ENCODE measurements at places on chromosomes 11 and 22.

DNA sequence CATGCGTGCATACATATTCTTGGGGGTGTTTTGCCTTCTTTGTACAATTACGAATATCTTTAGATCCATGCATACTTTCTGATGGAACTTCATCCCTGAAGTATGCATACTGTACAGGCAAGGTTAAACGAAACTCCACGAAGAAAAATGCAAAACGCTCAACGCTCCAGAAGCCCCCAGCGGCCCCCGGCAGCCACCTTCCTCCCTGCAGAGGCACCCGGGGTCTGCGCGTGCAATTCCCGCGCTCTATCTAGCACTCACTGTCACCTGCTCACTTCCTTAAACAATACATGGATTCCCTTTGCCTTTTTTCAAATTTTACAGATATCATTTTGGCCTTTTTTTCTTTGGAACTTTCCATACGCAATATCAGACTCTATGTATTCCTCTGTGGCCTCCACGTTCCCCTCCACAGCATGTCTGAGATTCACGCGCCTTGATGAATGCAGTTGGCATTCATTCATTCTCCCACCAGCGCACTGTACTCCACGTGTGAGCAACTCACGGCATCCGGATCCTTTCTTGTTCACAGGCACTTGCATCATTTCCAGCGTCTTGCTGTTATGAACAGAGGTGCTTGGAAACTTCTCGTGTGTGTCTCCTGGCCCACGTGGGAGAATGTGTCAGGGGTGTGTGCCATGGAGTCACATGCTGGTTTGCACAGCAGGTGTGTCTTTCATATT is 214.3 kb downstream of the CTTN start:
- DNase-seq: no peak

- no peak for DNase-seq
These were observed 195.9 kb upstream of the SESN3 start for GRCh38 chr11:95426823-95427462.

GRCh38 chr11:62912268-62912667 is 8.9 kb downstream of the CHRM1 start:
- no peak for DNase-seq

DNA sequence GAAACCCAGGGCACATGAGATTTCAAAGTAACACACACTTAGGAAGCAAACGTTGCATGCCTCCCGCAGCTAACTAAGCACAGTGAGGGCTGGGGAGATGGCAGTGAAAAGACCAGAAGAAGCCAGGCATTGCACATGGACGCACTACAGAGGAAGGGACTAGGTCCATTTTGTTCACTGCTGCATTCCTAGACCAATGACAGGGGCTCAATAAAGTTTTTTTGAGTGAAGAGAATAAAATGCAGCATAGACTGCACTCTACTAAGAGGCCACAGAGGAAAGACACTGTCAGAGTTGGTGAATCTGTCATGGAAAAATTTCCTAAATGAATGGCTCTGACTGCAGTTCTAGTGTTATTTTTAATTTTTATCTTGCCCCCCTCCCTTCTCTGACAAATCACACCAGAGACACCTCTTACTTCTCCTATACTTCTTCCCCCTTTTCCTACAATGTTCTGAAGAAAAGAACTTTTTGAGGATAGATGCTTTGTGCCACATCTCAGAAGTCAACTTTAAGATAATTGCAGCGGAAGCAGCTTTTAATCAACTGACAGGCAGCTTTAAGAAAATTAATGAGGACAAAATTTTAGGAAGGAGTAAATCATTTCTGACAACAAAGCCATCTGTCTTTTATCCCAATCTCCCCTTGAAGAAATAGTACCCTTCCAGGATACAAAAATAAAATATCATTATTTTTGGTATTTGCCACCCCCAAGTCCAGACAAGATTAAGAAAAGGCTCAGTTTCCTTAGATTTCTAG is 34.8 kb upstream of the CHRM4 start:
- DNase-seq: no peak

GRCh38 chr22:48893288-48894063 is 934.2 kb downstream of the BRD1 start:
- DNase-seq: no peak

DNA sequence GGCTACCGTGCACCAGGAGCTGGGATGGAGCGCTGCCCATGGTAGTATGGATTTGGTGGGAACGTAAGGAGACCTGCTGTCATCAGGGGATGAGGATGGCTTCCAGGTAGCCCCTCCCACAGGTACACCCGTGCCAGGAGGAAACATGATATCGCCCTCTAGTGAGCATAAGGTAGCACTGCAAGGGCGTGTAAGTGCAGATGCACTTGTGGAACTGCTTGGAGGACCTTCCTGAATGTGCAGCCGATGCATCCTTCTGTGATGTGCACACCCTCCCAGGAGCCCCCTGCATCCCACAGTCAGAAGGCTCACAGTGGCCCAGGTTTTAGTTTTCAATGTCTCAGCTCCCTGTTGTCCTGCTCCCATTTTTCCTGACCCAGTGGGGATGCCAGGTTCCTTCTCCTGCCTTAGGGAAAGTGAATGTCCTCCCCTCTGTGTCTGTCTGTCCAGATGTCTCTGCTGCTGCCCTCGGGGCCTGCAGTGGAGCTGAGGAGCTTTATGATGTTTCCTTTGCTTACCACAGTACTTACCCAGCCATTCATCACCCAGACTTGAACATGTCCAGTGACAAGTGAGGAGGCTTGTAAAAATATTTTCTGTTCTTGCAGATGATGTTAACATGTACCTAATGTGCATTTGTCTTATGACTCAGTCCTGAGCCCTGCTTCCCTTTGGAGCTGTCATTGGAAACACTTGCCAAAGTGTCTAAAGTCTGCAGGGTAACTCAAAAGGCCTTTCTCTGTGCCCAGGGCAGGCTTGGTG is 49.2 kb downstream of the DBX1 start:
- DNase-seq: no peak

DNA sequence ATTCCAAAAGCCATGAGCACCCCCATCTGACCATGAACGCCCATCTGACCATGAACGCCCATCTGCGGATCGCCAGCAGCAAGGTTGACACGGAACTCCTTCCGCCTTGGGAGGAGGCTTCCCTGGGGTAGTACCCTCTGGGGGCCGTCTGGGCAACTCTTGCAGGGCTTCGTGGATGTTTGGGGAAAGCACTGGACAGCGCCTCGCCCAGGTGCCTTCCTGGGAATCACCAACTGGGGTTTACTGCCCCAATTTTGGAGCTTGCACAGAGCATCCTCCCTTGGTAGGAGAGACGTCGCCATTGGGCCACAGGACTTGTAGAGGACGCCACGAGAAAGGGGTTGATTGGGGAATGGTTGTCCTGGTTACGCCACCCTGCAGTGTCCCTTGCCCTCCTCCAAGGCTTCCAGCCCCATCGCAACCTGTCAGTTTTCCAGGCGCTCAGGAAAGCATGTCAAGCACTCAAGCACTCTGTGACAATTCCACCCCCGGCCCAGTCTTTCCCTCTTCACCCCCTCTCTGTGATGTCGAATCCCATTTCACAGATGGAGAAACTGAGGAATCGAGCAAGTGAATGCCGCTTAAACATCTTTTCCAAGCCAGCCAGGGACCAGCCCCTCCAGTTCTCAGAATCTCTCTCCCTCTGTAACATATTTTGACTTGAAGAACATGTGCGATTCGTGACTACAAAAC is 914 bp upstream of the PRDM11 start:
- DNase-seq: no peak

GRCh38 chr11:111515591-111515990 is 1.0 kb downstream of the HOATZ start:
- no peak for DNase-seq

DNA sequence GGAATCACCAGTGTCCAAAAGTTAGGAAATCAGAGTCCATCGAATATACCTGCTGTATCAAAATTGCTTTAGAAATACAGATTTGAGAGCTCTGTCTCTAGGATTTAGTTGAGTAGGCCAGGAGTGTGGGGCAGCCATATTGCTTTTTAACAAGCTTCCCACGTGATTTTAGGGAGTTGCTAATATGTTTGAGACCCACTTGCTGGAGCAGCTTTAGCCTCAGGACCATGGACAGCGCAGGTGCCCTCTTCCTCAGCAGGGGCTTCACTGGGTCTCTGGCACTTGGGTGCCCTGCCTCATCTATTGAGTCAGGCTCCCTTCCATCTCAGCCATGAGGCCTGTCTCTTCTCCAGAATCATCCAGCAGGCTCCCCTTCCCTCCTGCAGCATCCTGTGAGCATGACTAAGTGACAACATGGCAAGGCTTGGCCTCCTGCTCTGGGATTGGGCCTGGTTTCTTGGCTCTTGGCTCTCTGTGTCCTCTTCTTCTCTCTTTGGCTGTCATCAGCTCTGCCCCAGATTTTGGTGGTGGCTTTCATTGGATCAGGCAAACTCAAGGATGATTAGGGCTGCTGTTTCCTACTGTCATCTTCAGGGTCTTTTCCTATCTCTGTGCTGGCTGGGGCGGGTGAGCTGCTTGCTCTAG is 70.0 kb downstream of the SGSM1 start:
- no peak for DNase-seq

DNA sequence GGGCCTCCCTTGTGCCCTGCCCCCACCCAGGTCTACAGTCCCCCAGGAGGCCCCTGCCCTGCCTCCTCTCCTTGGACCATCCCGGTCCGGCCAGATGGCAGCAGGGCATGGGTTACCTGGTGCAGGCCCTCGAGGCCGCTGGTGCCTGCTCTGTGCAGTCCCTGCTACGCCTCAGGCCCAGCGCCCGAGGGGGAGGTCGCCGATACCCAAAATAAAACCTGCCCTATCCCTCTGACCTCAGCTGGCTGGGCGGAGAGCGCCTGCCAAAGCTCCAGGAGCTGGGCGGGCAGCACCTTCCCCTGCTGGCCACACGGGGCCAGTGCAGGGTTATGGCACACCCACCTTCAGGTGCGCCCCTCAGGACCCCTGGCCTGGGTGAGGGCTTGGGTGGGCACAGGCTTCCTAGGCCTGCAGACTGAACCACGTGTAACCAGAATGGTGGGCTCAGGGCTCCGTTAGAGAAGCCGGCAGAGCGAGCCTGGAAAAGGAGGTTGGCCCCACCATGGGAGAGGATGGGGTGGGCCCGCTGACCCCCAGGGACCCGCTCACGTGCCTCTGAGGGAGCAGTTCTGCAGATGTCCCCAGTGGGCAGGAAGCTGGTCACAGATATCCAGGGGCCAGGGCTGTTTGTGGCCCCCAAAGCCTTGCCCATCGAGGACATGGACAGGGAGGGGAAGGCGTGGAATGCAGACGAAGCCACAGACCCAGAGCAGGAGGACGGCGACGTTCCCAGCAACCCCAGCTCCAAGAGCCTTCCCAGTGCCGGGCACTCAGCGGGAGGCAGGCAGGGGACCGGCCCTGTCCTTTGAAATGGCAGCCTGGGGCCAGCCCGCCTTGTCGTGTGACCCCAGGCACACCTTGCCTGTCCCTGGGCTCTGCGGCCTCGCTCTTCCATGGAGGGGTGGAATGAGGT is 1.7 kb upstream of the TNNT3 start:
- DNase-seq: no peak

GRCh38 chr11:74055938-74056337 is 47.1 kb upstream of the UCP3 start:
- no peak for DNase-seq

GRCh38 chr11:94835594-94835927 is 67.4 kb downstream of the AMOTL1 start:
- no peak for DNase-seq

GRCh38 chr11:1777737-1778136 is 14.0 kb upstream of the CTSD start:
- DNase-seq: no peak

GRCh38 chr11:116729501-116730240 is 43.1 kb downstream of the BUD13 start:
- DNase-seq: no peak
